ENCODE measurements at places on chromosomes 7 and 10. TPM values are rescaled to one million over a fixed set of nuclear protein-coding genes. Genes with fewer than 3 reads are reported as not detected.
A peak's percentile ranks its signal among the peaks of the same experiment; 100 is the strongest.

DNA sequence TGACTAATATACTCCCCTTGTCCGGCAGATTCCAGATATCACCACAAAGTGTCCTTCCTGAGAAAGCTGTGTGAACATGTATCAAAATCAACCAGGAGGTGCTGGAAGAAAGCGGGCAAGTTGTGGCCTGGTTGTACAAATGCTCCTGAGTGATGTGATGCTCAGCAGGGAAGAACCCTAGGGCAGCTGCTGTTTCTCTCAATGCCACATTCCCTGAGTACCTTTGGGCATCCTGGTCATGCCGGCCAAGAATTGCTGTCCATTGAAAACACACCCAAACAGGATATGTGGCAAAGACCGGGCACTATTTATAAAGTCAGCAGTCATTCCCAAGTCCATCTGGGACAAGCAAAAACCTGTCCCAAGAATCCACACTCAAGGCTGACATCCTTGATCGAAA lies 7.8 kb upstream of the ADCY1 start:
- no peak for DNase-seq

DNA sequence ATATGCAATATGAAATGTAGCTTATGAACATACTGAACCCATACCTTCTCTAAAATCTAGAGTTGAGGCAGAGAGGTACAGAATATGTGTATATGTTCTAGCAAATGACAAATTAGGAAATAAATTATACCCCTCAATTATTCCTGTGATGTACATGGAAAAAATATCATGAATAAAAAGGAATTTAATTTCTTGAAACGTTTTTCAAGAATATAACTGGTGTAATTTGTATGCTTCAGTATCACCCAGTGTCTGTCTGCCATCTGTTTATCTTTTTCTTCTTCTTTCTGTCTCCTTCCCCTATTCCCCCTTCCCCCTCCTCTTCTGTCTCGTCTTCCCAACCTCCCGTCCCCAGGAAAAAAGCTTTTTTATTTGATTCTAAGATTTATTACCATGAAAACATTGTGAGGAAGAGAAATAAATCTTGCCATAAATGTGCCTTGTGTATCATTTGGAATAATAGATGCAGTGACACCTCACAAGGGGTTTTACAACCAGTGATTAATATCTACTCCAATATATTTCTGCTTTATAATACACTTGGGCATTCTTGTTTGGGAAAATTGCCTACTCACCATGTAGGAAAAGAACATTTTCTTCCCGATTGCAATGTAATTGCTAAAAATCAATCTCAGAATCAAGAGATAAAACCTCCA lies 12.2 kb downstream of the LANCL2 start:
- DNase-seq = no peak

DNA sequence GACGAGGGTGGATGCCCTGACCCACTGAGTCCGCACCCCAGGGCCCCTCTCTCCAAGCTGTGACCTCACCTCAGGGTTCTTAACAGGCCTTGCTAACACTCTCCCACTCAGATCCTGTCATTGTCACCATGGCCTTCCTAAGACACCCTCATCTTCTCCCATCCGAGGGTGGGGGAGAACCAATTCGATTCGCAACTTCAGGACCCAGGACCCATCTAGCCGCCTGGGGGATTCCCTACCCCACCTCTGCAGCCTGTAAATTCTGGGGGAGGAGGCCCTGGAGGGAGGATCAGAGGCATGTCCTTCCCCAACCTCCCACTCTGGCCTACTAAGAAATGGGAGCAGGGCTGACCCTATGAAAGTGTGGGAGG lies 17.4 kb downstream of the TRIM8 start:
- no peak for DNase-seq

DNA sequence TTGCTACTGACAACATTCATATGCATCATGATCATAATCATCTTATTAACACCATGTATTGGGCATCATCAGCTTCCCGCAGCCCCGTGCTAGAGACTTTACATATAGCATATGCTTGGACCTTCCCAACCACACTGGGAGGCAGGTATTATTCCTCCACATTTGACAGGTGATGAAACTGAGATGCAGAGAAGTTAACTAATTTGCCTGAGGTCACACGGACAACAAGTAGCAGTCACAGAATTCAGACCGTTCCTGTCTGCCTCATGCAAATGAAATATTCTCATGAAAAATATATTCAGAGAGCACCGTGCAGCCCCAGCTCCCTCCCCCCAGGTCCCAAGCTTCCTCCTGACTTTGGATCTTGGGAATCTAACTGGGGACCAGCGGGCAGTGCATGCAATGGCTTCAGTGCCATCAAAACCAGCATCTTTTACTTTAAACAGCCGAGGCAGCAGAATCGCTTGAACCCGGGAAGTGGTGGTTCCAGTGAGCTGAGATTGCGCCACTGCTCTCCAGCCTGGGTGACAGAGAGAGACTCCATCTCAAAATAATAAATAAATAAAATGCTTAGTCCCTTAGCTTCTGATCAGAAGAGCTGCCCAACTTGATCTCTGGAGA lies 112.2 kb upstream of the GPR26 start:
- no peak for DNase-seq

- no peak for DNase-seq
These were observed 153.4 kb downstream of the CAMK1D start for GRCh38 chr10:12502526-12503274.

DNA sequence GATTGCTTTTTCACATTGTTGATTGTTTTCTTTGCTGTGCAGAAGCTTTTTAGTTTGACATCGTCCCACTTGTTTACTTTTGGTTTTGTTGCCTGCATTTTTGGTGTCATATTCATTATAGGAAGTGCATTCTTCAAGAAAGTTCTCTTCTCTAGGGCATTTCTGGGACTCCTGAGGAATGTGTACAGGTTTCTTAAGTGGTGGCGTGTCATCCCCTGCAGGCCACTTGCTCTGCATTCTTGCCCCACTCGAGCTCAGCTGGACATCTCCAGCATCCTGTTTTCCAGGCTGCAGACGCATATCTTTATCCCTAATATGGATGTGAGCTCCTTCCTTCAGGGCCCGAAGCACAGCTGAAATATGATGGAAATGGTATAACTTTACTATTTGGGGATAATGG lies 255.6 kb upstream of the HABP2 start:
- DNase-seq = peak; percentile 64

- no peak for DNase-seq
These were observed 89.7 kb upstream of the IKZF1 start for GRCh38 chr7:50214771-50215170.

GRCh38 chr10:16947069-16947468 lies 129.8 kb upstream of the RSU1 start:
- DNase-seq = no peak

DNA sequence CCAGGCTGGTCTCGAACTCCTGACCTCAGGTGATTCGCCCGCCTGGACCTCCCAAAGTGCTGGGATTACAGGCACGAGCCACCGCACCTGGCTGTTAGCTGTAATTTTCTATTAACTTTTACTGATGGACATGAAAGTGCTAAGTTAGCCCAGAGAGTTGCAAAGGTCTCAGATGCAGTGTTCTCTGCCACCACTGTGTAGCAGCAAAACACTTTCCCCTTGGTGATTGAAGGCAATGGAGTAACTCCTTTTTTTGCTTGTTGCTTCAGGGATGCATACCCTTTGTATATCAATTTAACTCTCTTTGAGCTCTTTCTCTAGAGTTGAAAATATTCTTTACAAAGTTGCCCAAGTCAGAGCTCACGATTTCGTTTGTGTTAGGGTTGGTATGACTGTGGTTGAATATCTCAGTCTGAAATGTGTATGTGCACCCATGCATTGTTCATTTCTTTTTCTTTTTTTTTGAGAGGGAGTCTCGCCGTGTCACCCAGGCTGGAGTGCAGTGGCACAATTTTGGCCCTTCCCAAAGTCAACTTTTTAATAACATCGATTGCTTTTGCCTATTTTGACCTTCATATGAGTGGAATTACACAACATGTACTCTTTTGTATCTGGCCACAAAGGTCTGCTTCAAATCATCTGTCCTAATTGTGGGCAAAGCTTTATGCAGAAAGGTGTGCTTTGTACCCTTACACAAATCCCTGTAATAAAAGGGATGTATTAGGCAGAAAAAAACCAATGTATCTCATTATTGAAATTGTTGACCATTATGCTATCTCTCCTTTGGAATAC lies 52.6 kb downstream of the GTF2I start:
- DNase-seq = peak; percentile 21

DNA sequence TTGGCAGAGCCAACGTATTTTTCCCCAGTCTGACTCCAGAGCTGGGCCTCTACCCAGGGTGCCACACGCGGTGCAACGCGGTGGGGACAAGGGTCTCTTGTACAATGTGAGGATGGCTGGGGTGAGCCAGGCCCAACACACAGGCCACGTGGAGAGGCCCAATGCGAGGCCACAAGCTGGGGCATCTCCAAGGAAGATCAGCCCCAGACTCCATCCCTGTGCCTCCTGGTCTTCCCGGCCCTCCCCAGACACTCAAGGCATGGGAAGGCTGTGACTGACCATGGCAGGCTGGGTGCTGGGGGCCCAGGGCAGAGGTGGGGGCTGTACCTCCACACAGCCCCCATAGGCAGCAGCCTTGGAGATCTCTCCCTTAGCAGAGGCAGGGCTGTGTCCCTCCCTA lies 135.3 kb upstream of the FAM20C start:
- no peak for DNase-seq

- DNase-seq = peak; percentile 96
These were observed 3.5 kb downstream of the ARID5B start for GRCh38 chr10:61904733-61905725.

GRCh38 chr7:155456738-155457543 lies 988 bp upstream of the EN2 start:
- DNase-seq = peak; percentile 81

DNA sequence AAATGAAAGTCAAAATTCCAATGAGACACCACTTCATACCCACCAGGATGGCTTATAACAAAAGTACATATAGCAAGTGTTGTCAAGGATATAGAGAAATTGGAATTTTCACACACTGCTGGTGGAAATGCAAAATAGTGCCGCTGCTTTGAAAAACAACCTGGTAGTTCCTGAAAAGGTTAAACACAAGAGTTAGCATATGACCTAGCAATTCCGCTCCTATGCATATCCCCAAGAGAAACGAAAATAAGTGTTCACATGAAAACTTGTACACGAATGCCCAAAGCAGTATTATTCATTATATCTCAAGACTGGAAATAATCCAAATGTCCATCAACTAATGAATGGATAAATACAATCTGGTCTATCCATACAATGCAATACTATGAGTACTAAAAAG lies 14.8 kb downstream of the IDE start:
- no peak for DNase-seq

DNA sequence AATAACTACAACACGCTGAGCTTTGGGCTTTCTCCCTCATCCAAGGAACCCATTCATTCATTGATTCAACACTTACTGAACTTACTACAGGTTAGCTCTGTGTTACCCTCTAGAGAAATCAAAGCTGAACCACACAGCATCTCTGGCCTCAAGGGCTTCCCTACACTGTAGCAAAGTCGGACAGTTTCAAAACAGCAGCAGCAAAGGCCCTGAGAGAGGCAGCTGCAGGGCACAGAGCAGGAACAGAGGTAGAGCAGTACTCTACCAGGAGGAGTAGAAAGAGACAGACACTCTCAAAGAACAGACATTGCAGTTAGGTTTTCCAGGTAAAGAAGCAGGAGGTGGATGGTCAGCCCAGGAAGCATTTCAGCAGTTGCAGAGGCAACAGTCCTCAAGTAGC lies 16.1 kb downstream of the DOCK4 start:
- DNase-seq = no peak

DNA sequence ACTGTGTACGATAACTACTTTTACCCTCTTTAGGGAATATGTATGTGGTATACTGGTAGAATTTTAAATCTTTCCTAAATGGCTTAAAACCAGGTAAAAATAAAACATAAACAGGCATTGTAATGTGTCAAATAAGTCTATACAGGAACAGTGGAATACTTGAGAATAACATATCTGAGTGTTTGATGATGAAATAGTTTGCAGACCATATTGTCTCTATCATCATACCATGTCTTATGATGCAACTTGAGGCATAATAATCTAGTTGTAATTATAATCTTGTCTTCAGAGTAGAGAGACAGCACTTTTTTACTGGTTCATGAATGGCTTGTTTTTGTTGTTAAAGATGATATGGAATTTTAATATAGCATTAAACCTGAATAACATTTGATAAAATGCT lies 293.5 kb downstream of the CDK14 start:
- DNase-seq = no peak

The OAT gene
- total RNA-seq = 68.0 TPM

The CCDC172 gene
- not detected for total RNA-seq

The SLC18A3 gene
- total RNA-seq = not detected

The VSTM4 gene
- total RNA-seq = not detected

All from PC-3 (cell line).